Stimulated activated CD4-positive, alpha-beta T cell treated with anti-CD3 and anti-CD28 coated beads, Interleukin-15, amount 100 ng/mL, for 48 hours (primary cell): ENCODE measurements at places on chromosomes 2 and 18.
A peak's percentile ranks its signal among the peaks of the same experiment; 100 is the strongest.

- DNase-seq = no peak
These were observed 364.3 kb upstream of the MEX3C start for GRCh38 chr18:51561821-51562220.

GRCh38 chr2:144645083-144645778 is 125.3 kb upstream of the ZEB2 start:
- no peak for DNase-seq

DNA sequence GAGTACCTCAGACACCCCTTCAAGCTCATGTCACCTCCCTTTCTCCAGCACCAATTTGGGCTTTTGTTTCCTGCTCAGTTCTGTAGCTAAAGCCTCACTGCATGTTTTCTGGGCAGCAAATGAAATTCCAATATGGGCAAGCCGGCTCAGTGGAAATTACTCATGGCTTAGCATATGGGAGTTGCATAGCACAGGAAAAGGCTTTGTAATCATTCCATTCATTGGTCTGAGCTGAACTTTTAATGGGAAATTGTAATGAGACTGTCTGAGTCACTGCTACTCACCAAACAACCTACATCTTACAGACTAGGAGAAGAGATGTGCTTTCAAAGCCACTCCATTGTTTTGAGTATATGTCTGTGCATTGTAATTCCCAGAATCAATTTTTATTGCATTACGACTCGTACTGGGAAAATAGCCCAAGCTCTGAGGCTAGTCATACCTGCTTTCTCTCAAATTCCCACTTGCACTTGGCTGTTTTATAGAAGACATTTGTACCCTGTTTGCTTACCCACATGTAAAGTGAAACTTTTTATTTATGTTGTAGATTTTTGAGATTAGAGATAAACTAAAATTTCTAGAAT is 139.5 kb upstream of the LRATD1 start:
- DNase-seq = no peak

GRCh38 chr18:77600674-77601073 is 351.0 kb downstream of the GALR1 start:
- no peak for DNase-seq

GRCh38 chr2:152089238-152089637 is 9.6 kb downstream of the CACNB4 start:
- no peak for DNase-seq

DNA sequence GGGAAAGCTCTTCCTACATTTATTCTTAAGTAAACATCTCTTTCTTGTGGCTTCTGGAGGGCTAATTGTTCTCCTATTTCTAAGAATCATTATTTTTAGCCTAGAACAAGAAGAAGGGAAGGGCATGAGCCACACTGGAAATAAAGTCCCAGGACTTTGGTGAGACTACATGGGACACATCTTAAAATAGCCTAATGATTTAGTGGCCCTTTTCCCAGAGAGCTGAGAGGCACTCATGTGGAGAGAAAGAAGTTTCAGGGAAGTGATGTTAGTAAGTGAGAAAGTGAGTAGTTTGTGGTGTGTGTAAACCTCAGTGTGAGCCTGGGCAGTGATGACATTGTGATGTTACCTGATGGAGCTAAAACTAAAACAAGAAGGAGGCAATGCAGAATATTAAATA is 14.6 kb downstream of the ITGA4 start:
- DNase-seq = no peak

DNA sequence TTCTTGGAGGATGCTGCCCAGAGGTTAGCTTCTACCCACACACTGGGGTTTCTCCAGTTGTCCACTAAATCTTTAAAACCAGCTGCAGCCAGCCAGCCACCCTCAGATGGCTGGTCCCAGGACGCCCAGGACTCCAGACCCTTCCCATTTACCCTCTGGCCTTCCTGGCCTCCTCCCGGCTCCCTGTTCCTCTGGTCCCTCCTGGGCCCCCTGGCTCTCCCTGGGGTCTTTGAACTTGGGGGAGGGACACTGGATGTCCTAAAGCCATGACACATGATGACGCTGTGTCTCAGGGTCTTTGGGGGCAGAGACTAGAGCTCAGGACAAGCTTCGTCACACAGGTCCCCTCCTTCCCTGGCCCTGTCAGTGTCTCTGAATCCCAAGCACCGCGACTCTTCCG is 201.1 kb upstream of the HDAC4 start:
- DNase-seq = no peak

DNA sequence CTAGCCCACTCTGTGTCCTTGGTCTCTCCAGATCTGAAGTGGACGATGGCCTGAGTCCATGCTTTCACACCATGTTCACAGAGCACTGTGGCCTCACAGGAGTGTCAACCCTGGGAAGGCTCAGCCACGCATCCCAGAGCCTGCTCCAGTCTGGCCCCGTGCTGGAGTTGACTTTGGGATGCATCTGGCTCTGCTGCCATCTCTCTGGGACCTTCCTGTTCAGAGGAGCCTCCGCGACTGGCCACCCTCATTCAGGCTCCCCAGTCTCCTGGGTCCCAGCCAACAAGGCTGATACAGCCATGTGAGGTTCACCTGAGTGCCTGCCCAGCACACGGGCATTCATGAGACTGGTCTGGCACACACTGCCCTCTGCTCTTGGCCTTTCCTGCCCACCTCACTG is 199.7 kb upstream of the RAB6C start:
- DNase-seq = no peak

DNA sequence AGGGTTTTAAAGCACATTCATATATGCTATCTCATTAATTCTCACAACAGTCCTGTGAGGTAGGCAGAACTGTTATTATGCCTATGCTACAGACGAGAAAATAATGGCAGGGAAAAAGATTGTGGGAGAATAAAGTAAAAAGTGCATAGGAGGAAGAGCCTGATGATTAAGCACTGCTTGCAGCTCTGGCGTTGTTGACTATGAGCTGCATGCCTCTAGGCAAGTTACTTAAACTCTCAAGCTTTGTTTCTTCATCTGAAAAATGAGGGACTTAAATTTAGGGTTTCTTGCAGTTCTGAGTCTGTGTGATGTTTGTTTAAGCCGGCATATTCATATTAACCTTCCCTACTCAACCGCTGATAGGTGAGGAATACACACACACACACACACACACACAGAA is 51.6 kb upstream of the RAPH1 start:
- DNase-seq = no peak

GRCh38 chr2:168025487-168026202 is 221.8 kb downstream of the STK39 start:
- DNase-seq = no peak

DNA sequence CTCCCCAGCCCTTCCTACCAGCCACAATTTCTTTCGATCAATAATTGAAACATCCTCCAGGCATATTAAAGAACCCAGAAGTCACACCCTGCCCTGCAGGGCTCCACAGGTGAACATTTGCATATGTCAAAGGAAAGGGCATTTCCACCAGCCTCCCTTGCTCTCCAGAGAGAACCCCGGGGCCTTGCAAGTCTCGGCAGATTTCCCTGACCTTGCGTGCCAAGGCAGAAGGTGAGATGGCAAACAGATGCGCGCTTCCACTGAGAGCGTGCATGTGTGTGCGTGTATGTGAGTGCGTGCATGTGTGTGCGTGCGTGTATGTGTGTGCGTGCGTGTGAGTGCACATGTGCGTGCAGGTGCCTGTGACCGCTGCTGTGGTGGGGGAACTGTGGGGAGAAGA is 120.3 kb downstream of the INO80D start:
- DNase-seq = no peak

DNA sequence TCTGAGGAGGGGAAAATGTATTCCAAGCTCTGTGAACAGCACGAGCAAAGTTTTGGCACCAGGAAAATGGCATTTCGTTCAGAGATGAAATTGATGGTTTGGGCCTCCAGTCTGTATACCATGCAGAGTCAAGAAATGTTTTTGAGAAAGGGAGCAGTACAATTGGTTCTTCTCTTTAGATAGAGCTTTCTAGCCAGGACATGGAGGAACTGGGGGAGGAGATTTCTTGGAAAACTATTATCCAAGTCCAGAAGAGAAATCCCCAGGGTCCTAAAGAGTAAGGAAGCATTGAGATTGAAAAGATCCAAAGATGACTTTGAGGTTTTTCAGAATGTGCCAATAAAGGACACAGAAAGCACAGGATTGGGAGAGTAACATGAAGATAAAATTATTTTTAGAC is 432.4 kb downstream of the TNS1 start:
- no peak for DNase-seq

DNA sequence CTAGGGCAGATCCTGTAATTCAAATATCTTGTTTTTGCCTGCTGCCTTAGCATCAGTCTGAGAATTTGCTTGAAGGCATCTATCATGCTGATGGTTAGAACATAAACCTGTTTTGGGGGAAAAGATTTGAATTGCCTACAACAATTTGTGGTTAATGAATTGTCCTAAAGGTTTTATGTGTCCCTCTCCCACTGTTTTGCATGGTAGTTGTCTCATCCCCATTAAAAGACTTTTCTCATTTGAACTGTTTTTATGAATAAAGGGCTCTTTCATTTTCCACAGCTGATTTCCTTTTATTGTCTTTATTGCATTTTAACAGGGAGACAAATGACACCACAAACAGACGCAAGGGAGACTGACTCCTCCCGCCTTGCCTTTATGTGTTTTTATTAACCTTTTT is 275.6 kb downstream of the PIK3C3 start:
- DNase-seq = no peak

DNA sequence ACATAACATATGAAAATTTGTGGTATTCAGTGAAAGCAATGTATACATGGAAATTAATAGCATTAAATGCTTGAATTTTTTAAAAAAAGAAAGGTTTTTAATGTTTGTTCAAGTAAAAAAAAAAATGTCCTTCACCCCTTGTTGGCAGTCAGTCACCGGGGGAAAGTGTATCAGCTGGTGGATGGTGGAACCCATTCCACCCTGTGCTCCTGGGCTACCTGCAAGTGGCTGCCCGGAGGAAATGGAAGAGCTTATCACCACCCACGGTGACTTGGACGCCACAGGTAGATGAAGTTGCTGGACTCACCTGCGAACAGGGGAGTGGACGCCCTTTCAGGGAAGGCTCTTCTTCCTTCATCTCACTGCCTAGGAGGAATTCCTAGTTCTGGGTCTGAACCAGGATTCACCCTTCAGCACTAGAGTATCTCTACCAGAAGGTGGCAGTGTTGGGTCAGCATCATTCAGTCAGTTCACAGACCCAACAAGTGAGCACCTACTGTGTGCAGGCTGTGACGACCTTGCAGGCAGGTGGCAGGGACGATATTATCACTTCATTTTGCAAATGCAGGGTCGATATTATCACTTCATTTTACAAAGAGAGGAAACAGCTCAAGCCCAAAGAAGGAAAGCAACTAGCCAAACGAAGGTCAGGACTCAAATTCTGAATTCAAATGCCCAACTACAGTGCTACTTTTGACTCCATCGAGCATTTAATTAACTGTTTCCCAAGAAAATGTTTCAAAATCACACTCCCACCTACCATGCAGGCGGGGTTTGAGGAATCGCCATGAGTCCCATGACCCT is 35.8 kb downstream of the CIB4 start:
- peak; percentile 19 for DNase-seq

GRCh38 chr2:189013671-189014448 is 39.7 kb downstream of the COL3A1 start:
- DNase-seq = no peak

DNA sequence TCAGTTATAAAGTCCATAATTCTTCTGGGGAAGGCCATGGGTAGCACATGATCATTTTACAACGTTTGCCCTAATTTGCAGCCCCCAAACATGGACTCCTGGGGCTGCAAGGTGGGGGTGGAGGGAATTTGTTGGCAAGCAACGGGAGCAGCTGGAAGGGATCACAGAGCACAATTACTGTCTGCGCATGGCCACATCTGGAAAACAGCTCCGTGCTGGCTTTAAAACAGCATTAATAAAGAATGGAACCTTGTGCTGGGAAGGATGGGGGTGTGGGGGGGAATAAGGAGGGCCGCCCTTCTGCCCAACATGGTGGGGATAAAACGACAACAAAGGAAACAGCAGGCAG is 60.9 kb upstream of the SLC14A2 start:
- no peak for DNase-seq

- DNase-seq = no peak
These were observed 59.2 kb downstream of the IL1R2 start for GRCh38 chr2:102050854-102051391.

DNA sequence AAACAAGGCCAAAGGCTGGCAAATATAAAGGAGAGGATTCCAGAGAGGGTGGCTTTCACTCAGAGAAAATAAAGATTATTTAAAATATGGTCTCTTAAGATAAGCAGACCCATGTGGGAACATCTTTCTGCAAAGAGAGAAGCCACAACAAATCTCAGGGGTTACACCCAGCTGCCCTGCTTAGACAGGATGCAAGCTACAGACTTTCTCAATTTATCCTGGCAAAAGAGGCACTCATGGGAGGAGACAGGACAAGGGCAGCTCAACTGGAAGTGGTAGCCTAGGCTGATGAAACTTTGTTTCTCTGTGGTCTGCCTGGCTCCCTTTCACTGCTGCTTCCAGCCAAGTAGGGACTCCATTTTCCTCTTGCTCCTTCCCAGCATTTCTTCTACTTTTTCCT is 25.9 kb upstream of the SULT1C4 start:
- DNase-seq = no peak

DNA sequence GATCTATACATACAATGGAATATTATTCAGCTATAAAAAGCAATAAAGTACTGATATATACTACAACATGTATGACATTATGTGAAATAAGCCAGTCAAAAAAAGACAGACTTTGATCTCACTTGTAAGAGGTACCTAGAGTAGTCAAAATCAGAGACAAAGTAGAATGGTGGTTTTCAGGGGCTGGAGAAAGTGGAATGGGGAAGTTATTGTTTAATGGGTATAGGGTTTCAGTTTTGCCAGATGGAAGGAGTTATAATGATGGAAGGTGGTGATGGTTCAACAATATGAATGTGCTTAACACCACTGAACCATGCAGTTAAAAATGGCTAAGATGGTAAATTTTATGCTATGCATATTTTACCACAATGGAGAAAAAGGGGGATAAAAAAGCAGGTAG is 6.3 kb downstream of the COBLL1 start:
- DNase-seq = no peak

DNA sequence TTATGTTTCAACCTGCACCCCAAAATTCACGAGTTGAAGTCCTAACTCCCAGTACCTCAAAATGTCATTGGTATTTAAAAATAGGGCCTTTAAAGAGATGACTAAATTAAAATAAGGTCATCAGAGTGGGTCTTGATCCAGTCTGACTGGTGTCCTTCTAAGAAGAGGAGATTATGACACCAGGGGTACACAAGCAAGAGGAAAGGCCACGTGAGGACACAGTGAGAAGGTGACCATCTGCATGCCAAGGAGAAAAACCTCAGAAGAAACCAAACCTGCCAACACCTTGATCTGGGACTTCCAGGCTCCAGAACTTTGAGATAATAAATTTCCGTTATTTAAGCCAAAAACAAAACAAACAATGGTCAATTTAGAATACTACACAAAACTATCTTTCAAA is 22.6 kb downstream of the ROCK2 start:
- no peak for DNase-seq

GRCh38 chr2:237819231-237819630 is 20.7 kb downstream of the RBM44 start:
- no peak for DNase-seq

GRCh38 chr2:54360055-54360792 is 95.9 kb upstream of the SPTBN1 start:
- DNase-seq = no peak

DNA sequence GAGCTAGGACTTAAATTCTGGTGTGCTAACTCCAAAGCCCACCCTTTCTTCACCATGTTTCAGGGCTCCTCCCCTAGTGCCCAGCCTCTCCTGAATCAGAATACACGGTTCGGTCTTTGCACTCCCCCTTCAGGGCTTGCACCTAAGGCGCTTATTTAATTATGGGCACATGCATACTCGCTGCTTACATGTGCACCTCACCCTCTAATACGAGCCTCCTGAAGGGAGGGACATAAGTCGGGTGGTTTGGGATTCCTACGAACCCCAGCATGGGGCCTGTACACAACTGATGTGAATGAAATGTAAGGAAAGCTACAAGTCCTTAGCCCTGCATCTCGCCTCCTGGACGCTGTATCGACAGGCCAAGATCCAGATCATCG is 435 bp downstream of the IFT172 start:
- no peak for DNase-seq
